Activated CD8-positive, alpha-beta memory T cell treated with anti-CD3 and anti-CD28 coated beads, Interleukin-2, amount 10 ng/mL, durations not matched to agents 7 days and 5 days (primary cell): ENCODE measurements at places on chromosomes 2 and 18. TPM values are rescaled to one million over a fixed set of nuclear protein-coding genes. Genes with fewer than 3 reads are reported as not detected.

DNA sequence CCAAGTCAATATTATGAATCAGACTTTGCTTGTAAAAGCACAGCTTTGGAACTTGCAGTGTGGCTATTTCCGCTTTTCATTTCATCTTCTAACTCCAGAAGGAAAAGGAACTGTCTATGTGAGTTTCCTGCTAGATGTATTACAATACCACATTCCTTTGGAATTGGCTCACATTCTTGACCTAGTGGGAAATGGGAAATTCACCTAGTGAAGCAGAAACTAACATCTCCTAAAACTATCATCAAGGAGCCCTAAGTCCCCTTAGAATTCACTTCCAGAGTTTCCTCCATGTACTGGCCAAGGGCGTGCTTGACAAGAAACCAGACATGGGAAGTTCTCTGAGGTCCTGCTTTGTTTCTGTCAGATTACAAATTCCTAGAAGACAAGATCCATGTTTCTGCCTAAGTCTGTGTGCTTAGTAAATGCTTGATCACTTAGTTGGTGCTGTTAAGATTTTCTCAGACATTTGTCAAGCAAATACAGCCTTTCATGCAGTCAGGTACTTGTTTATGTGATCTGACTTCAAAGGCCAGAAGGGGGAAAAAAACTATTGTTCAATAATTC lies 275.7 kb upstream of the FN1 start:
- peaks cover 9% of the 10 kb centered on the region for H3K27me3 ChIP-seq
- DNase-seq = no peak
- no peak overlapping the region for H3K27ac ChIP-seq

- peaks cover 23% of the 10 kb centered on the region for H3K27me3 ChIP-seq
- no peak overlapping the region for H3K4me3 ChIP-seq
- DNase-seq = no peak
- H3K27ac ChIP-seq = no peak overlapping the region
- peaks cover 2% of the 10 kb centered on the region for H3K36me3 ChIP-seq
These were observed 7.7 kb upstream of the MMADHC start for GRCh38 chr2:149595056-149595963.

GRCh38 chr2:96105152-96105915 lies 11.0 kb downstream of the ADRA2B start:
- H3K36me3 ChIP-seq = no peaks in the 10 kb centered on the region
- peaks cover under 1% of the 10 kb centered on the region for H3K4me1 ChIP-seq
- H3K27me3 ChIP-seq = no peaks in the 10 kb centered on the region
- no peak overlapping the region for H3K4me3 ChIP-seq

The MFSD2B gene
- not detected for total RNA-seq

GRCh38 chr2:232628466-232629128 lies 4.8 kb upstream of the EFHD1 start:
- no peak overlapping the region for H3K27ac ChIP-seq
- no peaks in the 10 kb centered on the region for H3K36me3 ChIP-seq
- no peak for DNase-seq
- H3K4me3 ChIP-seq = no peak overlapping the region
- H3K4me1 ChIP-seq = peaks cover 13% of the 10 kb centered on the region

GRCh38 chr2:143526498-143526897 lies 397.3 kb downstream of the ARHGAP15 start:
- H3K27ac ChIP-seq = no peak overlapping the region
- no peak for DNase-seq
- peaks cover 25% of the 10 kb centered on the region for H3K4me1 ChIP-seq
- no peaks in the 10 kb centered on the region for H3K27me3 ChIP-seq
- no peak overlapping the region for H3K4me3 ChIP-seq

GRCh38 chr18:25621144-25621543 lies 269.2 kb upstream of the ZNF521 start:
- no peak overlapping the region for H3K4me3 ChIP-seq
- H3K36me3 ChIP-seq = no peaks in the 10 kb centered on the region
- H3K4me1 ChIP-seq = no peaks in the 10 kb centered on the region
- no peak for DNase-seq
- no peak overlapping the region for H3K27ac ChIP-seq

DNA sequence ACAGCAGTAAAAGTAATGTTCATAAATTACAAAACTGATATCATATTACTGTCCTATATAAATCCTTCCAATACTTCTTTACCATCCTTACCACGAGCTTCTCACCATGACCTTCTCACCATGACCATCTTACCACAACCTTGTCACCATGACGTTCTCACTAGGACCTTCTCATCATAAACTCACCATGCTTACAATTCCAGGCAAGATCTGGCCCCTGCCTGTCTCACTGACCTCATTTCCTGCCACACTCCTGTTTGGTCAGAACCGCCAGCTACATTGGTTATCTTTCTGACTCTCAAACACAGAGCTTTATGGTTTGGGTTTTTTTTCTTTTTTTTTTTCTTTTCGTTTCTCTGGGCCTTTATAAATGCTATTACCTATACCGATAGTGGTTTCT lies 827.6 kb downstream of the RNF144A start:
- peak overlapping the region; percentile 80 for H3K27ac ChIP-seq
- H3K4me1 ChIP-seq = peaks cover 73% of the 10 kb centered on the region
- DNase-seq = peak; percentile 95
- H3K36me3 ChIP-seq = peaks cover 79% of the 10 kb centered on the region

GRCh38 chr2:50901510-50901909 lies 130.4 kb downstream of the NRXN1 start:
- H3K4me1 ChIP-seq = no peaks in the 10 kb centered on the region
- no peak for DNase-seq
- no peak overlapping the region for H3K27ac ChIP-seq
- no peaks in the 10 kb centered on the region for H3K27me3 ChIP-seq

GRCh38 chr2:217790681-217791392 lies 212.0 kb downstream of the TNS1 start:
- H3K36me3 ChIP-seq = no peaks in the 10 kb centered on the region
- DNase-seq = peak; percentile 28
- peak overlapping the region; percentile 73 for H3K4me3 ChIP-seq
- H3K4me1 ChIP-seq = peaks cover 16% of the 10 kb centered on the region

GRCh38 chr2:190304404-190304803 lies 15.2 kb downstream of the HIBCH start:
- H3K27ac ChIP-seq = no peak overlapping the region
- no peak for DNase-seq
- peaks cover 53% of the 10 kb centered on the region for H3K36me3 ChIP-seq
- H3K4me3 ChIP-seq = no peak overlapping the region
- H3K4me1 ChIP-seq = peaks cover 16% of the 10 kb centered on the region

DNA sequence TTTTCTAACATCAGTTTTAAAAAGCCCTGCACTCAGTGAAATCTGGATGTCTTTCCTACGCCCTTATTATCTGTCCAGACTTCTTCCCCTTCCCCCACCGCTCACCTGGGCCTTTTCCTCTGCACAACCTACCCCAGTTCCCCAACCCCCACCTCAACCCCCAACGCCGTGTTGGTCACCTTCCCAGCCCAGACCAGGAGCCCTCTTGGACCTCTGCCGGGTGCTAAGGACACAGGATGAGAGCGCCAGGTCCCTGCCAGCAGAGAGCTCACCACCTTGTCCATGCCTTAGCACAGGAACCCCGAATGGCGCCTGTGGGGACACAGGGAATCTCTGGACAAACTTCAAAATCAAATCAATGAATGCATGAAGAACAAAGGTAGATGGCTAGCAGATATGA lies 966 bp upstream of the RBM43 start:
- H3K27ac ChIP-seq = peak overlapping the region; percentile 15
- no peak for DNase-seq
- peaks cover 6% of the 10 kb centered on the region for H3K36me3 ChIP-seq
- no peaks in the 10 kb centered on the region for H3K27me3 ChIP-seq
- no peak overlapping the region for H3K4me3 ChIP-seq

DNA sequence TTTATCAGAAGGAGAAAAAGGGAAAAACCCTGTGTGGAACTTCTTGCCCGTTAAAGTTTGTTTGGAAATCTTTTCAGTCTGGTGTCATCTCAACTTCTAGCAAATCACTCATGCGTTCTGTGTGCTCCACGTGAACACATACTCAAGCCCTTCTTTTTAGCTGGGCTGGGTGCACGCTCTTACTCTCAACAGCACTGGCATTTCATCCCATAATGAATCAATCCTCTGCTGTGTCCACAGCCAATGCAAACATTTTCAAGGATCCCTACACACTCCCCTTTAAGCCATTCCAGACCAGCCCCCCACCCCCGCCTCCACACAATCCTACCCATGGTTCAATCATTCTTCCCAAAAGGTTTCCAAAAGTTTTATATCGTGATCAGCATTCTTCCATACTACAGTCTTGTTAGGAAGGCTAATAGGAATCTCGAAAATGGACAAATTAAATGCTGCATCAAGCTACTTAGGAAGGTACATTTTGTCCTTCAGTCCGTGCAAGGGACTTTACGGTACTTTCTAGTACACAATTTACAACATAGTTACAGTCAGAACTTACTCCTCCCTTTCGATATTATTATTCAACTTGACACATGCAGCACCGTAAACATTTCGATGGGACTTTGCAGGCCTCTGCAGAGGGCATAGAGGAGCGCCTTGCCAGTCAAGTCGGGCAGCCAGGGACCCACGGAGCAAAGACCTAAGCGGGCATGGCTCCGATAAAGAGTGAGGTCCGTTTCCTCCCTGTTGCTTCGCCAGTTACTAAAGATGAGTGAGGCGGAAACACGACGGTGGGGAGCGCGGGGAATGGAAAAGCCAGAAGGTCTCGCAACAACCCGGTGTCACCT lies 1.4 kb downstream of the PTGR3 start:
- peak; percentile 61 for DNase-seq
- peaks cover 27% of the 10 kb centered on the region for H3K27me3 ChIP-seq
- H3K4me3 ChIP-seq = peak overlapping the region; percentile 90

DNA sequence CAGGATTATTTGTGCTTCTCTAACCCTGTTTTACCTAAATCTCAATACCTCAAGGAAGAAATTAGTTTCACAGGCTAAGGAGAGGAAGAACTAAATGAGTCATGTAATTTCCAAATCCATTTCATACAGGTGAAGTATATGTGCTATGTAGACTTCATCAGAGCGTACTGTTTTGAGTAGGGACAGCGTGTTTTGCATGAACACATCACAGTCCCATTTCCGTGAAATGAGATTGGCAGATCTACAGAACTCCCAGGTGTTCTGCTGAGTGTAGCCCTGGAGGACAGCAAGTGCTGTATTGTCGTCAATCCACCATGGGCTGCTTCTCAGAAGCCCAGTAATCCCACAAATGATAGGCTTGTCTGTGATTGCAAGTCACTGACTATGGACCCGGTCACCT lies 97.7 kb downstream of the XRCC5 start:
- H3K4me1 ChIP-seq = peaks cover 15% of the 10 kb centered on the region
- no peak for DNase-seq
- peak overlapping the region; percentile 50 for H3K27ac ChIP-seq

GRCh38 chr2:15170070-15170775 lies 390.9 kb downstream of the NBAS start:
- no peak overlapping the region for H3K27ac ChIP-seq
- peaks cover 8% of the 10 kb centered on the region for H3K4me1 ChIP-seq

The FEV gene
- not detected for total RNA-seq

The CSRNP3 gene
- total RNA-seq = not detected

The PSMA8 gene
- total RNA-seq = 1.1 TPM
